CD4-positive, alpha-beta T cell treated with Interleukin-2 at 100 ng/mL for 4 hours (primary cell): ENCODE measurements at places on chromosomes 3 and 15.

- DNase-seq, result no peak
Observed at GRCh38 chr15:34353627-34354026, 10.5 kb downstream of the NUTM1 start.

DNA sequence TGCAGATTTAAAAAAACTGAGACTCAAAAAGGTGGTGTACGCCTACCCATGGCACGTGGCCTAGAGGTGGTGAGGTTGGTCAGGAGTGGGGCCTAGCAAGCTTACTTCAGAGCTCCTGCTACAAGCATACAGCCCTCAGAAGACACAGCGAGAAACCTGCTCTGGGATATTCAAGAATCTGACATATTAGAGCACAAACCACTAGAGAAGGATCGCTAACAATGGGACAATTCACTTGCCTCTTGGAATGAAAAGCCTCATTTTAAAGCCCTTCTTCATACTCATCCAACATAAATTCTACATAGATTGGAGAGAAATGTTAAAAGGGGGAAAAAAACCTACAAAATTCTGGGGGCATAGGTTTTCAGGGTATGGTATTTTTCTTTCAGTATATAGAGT lies 118.0 kb upstream of the ARHGEF3 start:
- DNase-seq, result no peak

GRCh38 chr3:141940194-141940776 lies 63.8 kb downstream of the ATP1B3 start:
- no peak for DNase-seq

- DNase-seq, result no peak
Observed at GRCh38 chr15:34709866-34710265, 44.9 kb downstream of the GJD2 start.

DNA sequence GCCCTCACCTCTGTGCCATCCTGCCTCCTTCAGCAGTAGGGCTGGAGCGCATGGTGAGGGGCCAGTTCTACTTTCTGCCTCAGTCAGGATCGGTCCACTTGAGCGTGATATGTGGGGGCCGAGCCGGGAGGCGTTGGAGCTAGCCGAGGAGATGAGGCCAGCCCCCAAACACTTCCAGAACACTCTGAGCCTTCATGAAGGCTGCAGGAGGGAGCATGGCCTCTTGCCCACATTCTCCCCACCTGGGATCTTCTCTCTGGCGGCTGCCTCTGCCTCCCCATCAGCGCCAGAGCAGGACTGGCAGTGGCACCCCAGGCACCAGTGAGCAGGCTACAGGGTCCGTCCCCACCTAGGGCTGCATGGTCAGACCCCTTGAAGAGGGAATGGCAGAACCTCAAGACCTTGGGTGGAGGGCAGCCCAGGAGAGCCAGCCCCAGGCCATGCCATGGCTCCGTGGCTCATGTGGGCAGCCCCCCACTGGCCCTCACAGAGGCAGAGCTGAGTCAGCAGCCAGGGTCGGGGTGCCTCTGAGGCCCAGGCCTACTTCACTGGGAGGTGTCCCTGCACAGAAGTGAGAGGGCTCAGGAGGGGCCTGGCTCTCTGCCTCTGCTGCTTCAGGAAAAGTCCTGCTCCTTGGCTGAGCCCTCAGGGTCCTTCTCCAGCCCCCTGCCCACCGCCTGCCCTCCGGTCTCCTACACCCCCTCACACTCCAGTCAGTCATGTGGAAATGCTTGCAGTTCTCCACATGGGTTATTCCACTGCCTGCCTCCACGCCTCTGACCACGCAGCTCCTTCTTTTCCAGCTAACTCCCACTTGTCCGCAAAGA lies 28.1 kb upstream of the CYP11A1 start:
- DNase-seq, result no peak

GRCh38 chr3:176296066-176296597 lies 901.1 kb downstream of the TBL1XR1 start:
- DNase-seq, result no peak

- DNase-seq, result no peak
Observed at GRCh38 chr3:43176666-43177065, 70.8 kb upstream of the POMGNT2 start.

DNA sequence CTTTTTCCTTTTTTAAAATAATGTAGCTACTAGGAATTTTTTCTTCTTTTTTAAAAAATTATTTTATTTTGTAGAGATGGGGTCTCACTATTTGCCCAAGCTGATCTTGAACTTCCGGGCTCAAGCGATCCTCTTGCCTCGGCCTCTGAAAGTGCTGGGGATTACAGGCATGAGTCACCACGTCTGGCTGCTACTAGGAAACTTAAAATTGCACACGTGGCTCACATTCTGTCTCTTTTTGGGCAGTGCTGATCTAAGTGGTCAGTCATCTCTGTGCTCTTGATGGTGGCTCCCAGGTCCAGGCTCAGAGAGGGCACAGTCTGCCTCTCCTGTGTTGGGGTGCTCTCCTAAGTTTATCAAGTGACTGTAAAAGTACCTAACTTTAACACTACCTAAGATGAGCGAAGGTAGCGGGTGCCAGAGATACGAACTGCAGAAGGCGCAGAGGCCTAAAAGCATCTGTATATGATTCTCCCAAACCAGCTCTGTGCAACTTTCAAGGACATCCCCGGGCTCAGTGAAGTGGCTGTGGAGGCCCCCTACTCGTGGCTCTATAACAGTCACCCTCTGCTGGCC lies 52.9 kb upstream of the SEC13 start:
- no peak for DNase-seq

GRCh38 chr3:31550452-31551251 lies 17.9 kb downstream of the STT3B start:
- DNase-seq, result peak; percentile 60

DNA sequence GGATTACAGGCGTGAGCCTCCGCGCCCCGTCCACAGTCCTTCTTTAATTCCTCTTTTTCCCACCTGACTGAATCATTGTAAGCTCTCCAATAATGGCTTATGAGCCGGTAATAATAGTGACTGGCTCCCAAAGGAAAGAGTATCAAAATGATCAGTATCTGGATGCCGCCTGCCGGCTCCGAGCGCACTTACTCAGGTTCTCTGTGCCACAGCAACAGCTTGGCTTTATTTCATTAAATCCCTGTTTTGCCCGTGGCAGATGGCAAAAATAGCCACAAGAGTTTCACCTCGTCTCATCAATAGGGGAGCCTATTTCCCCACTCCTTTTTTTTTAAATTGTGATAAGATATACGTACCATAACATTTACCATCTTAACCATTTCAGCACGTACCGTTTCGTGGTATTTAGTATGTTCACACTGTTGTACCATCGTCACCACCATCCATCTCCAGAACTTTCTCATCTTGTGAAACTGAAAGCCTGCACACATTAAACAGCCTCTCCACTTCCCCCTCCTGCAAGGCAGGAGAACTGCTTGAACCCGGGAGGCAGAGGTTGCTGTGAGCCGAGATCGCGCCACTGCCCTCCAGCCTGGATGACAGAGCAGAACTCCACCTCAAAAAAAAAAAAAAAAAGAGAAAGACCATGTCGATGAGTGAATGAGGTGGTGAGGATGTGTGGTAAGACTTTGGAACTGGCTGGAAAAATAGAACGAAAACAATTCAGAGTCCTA lies 80.7 kb upstream of the DLG1 start:
- no peak for DNase-seq

- no peak for DNase-seq
Observed at GRCh38 chr3:160140756-160141155, 84.5 kb upstream of the C3orf80 start.

GRCh38 chr3:66035763-66036477 lies 2.8 kb downstream of the MAGI1 start:
- no peak for DNase-seq

- DNase-seq, result no peak
Observed at GRCh38 chr15:57969355-57969754, 96.2 kb downstream of the ALDH1A2 start.

DNA sequence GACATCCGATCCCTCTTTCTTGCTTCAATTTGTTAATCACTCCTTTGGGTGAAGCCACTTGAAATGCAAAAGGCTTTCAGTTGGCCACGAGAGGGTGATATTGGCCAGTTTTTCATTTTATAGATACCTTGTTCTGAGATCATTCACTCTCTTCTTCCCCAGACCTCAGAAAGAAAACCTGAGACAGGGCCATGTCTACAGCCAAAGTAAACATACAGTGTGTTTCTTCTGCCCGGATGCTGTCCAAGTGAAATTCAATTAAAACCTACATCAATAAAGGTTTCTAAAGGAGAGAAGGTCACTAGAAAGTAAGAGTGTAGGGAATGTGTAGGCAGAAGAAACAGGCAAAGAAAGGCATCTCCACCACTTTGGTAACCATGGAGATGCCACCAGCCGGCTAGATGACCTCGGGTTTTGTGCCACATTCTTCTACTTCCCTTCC lies 39.5 kb upstream of the FMN1 start:
- DNase-seq, result no peak

DNA sequence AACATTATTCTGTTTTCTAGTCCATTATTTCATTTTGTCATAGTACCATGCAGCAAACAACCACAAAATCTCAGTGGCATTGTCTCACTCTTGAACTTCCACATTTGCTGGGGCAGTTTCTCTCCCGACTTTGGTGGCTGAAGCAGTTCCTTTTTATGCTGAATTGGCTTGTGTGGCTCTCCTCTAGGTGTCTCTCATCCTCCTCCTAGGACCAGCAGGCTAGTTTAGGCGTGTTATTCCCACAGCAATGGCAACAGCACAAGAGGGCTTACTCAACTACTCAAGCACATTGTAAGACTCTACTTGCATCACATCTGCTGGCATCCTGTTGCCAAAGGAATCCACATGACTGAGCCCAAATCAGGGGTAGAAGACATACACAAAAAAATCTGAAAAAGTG lies 201.8 kb upstream of the KCNH8 start:
- no peak for DNase-seq

GRCh38 chr15:77622934-77623754 lies 9.6 kb downstream of the LINGO1 start:
- DNase-seq, result no peak

DNA sequence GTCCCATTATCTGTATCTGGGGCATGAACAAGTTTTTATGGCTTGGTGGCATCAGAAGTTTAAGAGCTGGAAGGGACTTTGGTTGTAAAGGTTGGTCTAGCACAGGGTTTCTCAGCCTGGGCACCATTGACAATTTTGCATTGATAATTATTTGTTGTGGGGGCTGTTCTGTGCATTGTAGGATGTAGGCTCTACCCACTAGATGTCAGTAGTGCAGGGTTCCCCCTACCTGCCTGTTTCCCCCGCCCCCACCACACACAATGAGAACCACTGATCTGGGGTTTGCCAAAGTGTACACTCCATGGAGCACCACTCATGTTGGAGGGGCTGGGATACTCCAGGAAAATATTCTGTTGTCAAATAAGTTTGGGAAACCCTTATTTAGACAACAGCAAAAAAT lies 42.7 kb downstream of the PLCL2 start:
- no peak for DNase-seq

- no peak for DNase-seq
Observed at GRCh38 chr15:58303236-58303635, 128.6 kb upstream of the LIPC start.

GRCh38 chr15:100484443-100484842 lies 44.3 kb downstream of the CERS3 start:
- DNase-seq, result no peak

GRCh38 chr15:57114070-57114469 lies 195.6 kb downstream of the TCF12 start:
- DNase-seq, result no peak

DNA sequence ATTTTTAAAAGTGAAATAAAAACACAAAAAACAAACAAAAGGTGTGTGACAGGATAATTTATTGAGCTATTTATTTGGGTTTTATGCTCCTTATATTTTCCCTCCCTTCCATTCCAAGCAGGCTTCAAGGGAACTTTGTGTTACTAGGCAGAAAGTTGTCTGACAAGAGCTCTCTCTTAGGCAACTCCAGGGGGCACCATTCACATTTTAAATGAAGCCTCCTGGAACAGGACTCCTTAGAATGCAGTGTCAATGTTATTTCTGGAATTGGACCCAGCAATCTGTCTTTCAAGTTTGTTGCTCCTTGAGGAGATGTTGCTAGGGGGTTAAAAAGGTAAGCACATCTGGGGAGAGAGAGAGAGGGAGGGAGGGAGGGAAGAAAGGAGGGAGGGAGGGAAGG lies 5.4 kb upstream of the RFX7 start:
- DNase-seq, result no peak

DNA sequence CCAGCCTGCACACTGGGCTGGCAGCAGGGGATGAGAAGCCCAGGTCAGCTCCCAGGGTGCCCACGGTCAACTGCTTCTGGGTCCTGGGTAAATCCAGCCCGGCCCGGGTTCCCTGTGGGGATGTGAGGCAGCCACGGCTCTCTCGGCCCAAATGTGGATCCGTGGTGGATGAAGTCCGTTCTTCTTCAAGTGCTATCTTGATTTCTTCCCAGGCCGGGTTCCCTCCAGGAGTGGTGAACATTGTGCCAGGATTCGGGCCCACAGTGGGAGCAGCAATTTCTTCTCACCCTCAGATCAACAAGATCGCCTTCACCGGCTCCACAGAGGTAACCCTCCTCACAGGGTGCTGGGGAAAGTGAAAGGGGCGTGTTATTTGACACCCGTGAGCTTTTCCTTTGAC lies 16.1 kb downstream of the ALDH1A3 start:
- DNase-seq, result no peak

DNA sequence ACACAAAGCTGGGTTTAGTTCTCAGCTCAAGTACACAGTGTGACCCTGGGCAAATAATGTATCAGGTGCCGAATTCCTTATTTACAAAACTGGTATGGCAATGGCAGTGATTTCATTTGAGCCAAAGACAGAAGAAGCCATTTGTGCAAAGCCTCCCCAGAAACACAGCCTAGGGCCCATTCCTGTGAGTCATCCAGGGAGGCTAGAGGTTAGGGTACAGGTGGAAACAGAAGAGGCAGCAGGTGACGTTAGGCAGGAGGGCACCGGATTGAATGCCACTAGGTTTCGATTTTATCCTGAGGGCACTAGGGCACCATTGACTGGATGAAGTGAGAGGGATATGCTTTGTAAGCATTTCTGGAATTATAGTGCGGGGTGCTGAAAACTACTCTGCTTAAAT lies 766.9 kb upstream of the NR2F2 start:
- no peak for DNase-seq

- DNase-seq, result no peak
Observed at GRCh38 chr3:124985349-124985748, 50.8 kb upstream of the MUC13 start.

- DNase-seq, result no peak
Observed at GRCh38 chr3:143100451-143100850, 19.1 kb upstream of the CHST2 start.

DNA sequence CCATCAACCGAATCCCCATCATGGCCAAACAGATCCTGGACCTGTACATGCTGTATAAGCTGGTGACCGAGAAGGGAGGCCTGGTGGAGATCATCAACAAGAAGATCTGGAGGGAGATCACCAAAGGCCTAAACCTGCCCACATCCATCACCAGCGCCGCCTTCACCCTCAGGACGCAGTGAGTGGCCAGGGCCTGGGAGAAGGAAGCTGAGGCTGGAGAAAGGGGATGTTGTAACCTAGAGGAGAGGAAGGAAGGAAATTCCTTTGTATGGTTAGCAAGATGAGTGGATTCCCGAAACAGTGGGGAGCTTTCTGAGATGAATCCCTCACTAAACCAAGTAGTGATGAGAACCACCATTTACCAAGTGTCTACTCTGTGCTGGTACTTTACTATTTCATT lies 25.8 kb upstream of the CLK3 start:
- DNase-seq, result no peak
